Activated effector memory CD4-positive, alpha-beta T cell treated with Interleukin-2 at 50 U/mL for 16 hours (primary cell): ENCODE measurements at places on chromosomes 13 and 19.
A peak's percentile ranks its signal among the peaks of the same experiment; 100 is the strongest.

GRCh38 chr19:7973883-7974282 is 30.4 kb upstream of the TIMM44 start:
- DNase-seq = no peak

DNA sequence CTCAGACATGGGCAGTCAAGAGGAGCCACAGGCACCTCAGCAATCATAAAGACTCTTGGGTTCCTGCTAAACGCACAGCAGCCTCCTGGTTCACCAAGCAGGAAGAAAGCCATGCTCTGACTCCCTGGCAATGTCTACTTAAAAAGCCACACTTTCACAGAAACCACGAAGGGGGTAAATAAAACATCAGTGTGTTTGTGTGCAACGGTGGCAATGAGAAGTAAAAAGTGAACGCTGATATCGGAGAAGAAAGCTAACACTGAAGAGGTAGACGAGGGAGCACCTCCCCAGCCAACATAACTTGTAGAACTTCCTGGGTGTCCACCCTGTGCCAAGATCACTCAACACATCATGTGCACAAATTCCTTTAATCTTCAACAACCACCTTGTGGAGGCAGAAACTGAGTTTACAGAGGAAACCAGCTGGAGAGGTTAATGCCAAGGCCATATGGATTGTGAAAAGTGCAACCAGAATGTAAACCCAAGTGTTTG is 30.2 kb downstream of the HSPH1 start:
- DNase-seq = no peak

DNA sequence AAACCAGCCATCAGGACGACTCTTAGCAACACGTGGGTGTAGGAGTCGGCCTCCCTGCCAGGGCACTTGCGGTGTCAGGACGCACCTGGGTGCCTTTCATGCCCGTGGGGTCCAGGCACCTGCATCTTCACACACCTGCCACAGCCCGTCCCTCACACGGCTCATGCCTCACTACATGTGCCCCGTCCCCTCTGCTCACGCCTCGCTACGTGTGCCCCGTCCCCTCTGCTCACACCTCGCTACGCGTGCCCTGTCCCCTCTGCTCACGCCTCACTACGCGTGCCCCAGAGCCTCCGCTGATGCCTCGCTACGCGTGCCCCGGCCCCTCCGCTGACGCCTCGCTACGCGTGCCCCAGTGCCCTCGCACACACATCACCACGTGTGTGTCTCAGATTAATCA is 58.0 kb upstream of the F7 start:
- DNase-seq = no peak

DNA sequence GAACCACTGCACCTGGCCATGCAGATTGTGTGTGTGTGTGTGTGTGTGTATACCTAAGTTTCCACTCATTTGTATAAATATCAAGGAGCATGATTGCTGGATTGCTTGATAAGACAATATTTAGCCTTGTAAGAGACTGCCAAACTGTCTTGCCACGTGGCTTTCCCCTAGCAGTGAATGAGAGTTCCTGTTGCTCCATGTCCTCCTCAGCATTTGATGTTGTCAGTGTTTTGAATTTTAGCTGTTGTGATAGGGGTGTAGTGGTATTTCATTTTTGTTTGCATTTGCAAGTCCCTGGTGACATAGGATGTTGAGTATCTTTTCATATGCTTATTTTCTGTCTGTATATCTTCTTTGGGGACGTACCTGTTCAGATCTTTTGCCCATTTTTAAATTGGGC is 99.0 kb upstream of the ZNF536 start:
- DNase-seq = no peak

DNA sequence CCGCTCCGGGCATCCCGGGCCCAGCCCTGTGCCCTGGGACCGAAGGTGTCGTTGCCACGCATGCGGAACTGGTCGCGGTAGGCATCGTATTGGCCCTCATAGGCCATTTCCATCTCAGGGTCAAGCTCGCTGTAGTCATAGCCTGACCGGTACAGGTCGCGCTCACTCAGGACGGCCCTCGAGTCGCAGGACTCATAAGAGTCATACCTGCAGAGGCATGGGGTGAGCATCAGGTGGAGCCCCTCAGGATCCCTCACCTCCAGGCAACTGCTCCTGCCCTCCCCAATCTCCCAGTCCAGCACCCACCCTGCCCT is 17.4 kb downstream of the AKAP8L start:
- DNase-seq = no peak

- no peak for DNase-seq
Measured at GRCh38 chr13:110393761-110394160, 86.7 kb downstream of the COL4A2 start.

GRCh38 chr19:35204799-35205732 is 23.5 kb downstream of the FAM187B start:
- DNase-seq = no peak

GRCh38 chr19:58203814-58204475 is 21.1 kb downstream of the ZNF274 start:
- no peak for DNase-seq

GRCh38 chr13:90427322-90428272 is 919.9 kb upstream of the MIR17HG start:
- DNase-seq = no peak

- DNase-seq = no peak
Measured at GRCh38 chr19:35585848-35586247, at the start of gene PMIS2. Gene PMIS2 (plus strand): TSS chr19:35586173. CDS start chr19:35586260, 87 bp downstream.

DNA sequence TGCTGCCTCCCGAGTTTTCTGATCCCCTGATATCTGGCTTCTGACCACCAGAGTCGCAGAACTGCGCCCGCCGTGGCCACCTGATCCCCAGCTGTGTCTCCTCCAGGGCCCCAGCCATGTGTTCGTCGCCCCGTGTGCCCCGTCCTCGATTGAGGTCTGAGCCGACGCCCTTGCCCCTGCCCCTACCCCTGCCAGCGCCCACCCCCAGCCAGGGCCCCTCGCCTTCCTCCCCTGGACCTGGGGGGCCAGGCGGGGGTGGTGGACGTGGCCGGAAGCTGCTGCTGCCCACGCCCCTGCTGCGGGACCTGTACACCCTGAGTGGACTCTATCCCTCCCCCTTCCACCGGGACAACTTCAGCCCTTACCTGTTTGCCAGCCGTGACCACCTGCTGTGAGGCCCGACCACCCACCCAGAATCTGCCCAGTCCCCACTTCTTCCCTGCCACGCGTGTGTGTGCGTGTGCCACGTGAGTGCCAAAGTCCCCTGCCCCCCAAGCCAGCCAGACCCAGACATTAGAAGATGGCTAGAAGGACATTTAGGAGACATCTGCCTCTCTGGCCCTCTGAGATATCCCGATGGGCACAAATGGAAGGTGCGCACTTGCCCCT is 9.2 kb downstream of the PLPPR2 start:
- no peak for DNase-seq

DNA sequence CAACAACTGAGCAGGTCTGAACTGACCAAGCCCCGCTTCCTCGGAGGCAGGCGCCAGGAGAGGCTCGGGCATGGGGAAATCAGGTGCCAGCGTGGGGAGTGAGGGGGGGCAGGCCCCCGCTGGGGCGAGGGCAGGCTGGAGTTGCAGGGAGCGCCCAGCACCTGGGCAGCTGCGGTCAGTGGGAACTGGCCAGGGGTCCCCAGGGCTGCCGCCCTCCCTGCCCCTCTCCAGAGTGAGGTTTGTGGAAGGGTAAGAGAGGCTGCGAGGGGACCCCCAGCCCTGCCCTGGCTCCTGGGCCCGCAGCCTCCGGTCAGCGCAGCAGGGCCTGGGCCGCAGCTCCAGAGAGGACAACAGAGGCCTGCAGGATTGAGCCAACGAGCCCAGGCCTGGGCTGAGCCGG is 32.5 kb downstream of the PIP5K1C start:
- DNase-seq = no peak

DNA sequence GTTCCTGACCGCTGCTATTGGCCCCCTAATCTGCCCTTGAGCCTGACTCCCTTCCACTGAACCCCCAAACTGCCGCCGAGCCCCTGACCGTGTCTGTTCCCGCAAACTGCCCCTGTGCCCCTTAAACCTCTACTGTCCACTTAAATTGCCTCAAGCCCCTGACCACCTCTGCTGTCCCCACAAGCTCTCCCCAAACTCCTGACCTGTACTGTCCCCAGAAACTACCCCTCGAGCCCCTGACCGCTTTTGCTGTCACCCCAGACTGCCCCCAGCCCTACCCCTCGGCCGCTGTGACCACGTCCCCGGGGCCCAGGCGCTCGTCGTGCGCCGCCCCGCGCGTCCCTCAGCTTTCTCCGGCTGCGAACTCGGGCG is 382 bp downstream of the ZNF77 start:
- no peak for DNase-seq

DNA sequence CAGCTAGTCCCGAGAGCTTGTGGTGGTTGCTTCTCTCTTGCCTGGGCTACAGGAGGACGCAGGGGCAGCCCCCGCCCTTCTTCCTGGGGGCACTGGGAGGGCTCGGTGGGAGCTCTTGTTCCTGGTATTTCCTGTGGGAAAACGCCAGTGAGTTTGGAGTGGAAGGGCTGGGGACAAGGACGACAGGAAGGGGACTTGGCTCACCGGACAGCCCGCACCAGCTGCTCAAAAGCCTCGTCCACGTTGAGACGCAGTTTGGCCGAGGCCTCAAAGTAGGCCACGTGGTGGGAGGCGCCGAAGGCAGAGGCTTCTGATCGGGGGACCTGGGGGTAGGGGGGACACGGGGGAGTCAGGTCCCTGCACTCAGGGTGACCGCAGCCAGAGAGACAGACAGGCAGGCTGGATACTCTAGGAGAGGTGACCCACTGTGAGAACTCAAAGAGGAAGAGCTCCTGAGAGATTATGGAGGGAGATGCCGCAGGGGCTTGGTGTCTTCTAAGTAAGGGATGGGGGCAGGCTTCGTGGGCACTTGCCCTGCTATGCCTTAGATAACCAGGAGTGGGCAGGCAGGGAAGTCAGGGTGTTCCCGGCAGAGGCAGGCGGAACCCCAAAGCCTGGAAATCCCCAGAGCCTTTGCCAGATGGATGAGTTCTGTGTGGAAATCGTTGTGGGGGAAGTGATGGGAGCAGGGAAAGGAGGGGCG is 4.3 kb downstream of the RRAS start:
- DNase-seq = no peak

GRCh38 chr13:114099918-114100445 is 32.4 kb downstream of the RASA3 start:
- no peak for DNase-seq

GRCh38 chr19:28044477-28044876 is 1168.5 kb downstream of the UQCRFS1 start:
- no peak for DNase-seq

GRCh38 chr13:113413898-113414282 is 39.4 kb downstream of the ADPRHL1 start:
- no peak for DNase-seq

DNA sequence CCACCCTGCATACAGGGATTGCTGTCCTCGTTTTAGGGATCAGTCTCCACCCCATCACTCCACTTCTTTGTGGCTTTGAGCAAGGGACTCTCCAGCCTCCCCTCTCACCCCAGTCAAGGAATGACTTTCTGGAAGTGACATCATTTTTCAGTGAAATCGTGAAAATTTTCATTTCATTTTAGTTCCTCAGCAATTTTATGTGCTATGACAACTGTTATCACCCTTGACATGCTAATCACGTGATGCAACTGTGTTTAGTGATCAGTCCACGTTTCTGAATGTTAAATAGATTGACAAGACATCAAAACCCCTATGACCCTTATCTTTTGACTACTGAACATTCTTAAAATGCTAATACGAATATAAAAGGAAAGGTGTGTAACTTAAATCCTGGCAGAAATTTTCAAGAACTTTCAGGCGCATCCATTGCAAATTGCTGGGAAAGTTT is 8.0 kb downstream of the C19orf81 start:
- no peak for DNase-seq

DNA sequence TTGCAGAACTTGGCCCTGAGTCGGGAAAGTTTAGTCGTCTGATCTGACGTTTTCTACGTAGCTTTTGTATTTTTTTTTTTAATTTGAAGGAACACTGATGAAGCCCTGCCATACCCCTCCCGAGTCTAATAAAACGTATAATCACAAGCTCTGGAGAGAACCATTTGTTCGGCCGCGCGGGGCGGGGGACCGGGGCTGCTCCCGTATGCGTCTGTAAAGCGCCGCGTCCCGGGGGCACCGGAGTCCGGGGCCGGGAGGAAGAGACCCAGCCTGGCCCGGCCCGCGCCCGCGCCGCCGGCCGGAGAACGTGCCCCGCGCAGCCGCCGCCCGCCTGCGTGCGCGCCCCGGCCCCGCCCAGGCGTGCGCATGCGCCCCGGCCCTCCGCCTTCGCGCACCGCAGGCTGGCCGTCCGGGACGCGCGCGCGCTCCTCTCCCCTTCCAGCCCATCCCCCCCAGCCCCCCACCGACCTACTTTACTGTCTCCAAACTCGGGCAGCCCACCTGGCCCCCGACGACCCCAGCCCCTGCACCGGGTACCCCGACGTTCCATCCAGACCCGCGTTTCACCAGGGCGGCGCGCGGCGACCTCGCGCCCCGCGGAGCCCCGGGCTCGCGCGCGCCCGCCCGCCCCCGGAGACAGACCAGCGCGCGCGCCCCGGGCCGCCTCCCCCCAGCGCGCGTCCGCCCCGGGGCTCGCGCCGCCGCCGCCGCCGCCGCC is 785 bp upstream of the USF2 start:
- DNase-seq = peak; percentile 74

DNA sequence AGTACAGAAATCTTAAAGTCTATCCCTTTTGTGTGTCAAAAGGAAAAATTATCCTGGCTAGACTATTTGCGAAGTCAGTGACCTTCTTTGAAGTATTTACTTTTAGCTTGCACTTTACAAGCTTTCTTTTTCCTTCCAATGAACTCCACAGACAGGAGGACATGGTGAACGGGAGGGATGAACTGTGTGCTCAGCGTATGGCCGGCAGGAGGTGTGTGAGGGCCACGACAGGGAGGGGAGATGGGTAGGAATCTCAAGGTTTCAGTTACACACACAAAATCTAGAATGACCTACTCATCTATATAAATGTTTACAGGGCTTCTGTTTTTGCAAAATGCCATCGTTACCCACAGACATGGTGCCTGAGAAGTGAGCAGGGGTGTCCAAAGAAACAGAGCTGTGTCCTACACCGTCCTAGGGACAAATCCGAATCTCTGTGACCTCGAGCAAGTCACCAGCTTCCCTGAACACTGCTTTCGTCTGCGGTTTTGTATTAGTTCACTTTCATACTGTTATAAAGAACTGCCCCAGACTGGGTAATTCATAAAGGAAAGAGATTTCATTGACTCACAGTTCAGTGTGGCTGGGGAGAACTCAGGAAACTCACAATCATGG is 537.2 kb downstream of the LIG4 start:
- no peak for DNase-seq

DNA sequence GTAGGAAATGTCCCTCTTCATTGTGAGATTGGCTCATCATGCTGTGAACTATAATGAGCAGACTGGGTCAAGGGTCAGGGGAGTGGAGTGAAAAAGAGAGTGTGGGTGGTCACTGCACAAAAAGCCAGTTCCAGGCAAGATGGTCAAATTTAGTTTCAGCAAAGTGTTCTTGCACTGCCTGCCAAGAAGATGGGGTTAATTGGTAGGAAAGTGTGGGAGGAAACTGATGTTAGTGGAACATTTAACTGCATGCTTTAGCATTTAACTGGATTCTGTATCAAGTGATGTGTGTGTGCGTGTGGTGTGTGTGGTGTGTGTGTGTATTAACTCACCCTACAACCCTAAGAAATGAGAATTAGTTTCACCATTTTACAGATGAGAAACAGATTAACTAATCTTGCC is 131.6 kb downstream of the COG6 start:
- no peak for DNase-seq
